Activated naive CD8-positive, alpha-beta T cell treated with anti-CD3 and anti-CD28 coated beads, Interleukin-2, amount 50 U/mL, for 24 hours (primary cell): ENCODE measurements at places on chromosomes 1 and 21.
A peak's percentile ranks its signal among the peaks of the same experiment; 100 is the strongest.

- no peak overlapping the region for H3K27ac ChIP-seq
- no peaks in the 10 kb centered on the region for H3K27me3 ChIP-seq
- H3K4me3 ChIP-seq: no peak overlapping the region
- no peaks in the 10 kb centered on the region for H3K36me3 ChIP-seq
Measured at GRCh38 chr1:232766241-232766890, 38.9 kb upstream of the MAP10 start.

GRCh38 chr1:42680921-42681683, 1.1 kb upstream of the YBX1 start:
- H3K4me3 ChIP-seq: peak overlapping the region; percentile 96
- no peaks in the 10 kb centered on the region for H3K27me3 ChIP-seq
- peak overlapping the region; percentile 96 for H3K27ac ChIP-seq
- peaks cover 39% of the 10 kb centered on the region for H3K36me3 ChIP-seq
- DNase-seq: no peak
- H3K4me1 ChIP-seq: peaks cover 49% of the 10 kb centered on the region

GRCh38 chr21:35027563-35028450, 21.3 kb downstream of the RUNX1 start:
- H3K36me3 ChIP-seq: peaks cover 6% of the 10 kb centered on the region
- H3K27ac ChIP-seq: peak overlapping the region; percentile 91
- no peaks in the 10 kb centered on the region for H3K27me3 ChIP-seq
- peak overlapping the region; percentile 85 for H3K4me3 ChIP-seq
- DNase-seq: no peak
- H3K4me1 ChIP-seq: peaks cover 91% of the 10 kb centered on the region

- no peak overlapping the region for H3K27ac ChIP-seq
- peaks cover 4% of the 10 kb centered on the region for H3K27me3 ChIP-seq
- DNase-seq: no peak
- H3K4me3 ChIP-seq: no peak overlapping the region
- H3K36me3 ChIP-seq: no peaks in the 10 kb centered on the region
Measured at GRCh38 chr1:233448109-233448689, 120.7 kb downstream of the MAP3K21 start.

GRCh38 chr1:68201546-68202238, 30.6 kb downstream of the WLS start:
- no peaks in the 10 kb centered on the region for H3K27me3 ChIP-seq
- H3K36me3 ChIP-seq: no peaks in the 10 kb centered on the region
- no peak overlapping the region for H3K27ac ChIP-seq
- H3K4me3 ChIP-seq: no peak overlapping the region

- H3K4me3 ChIP-seq: no peak overlapping the region
- no peak for DNase-seq
- no peaks in the 10 kb centered on the region for H3K4me1 ChIP-seq
- no peak overlapping the region for H3K27ac ChIP-seq
- peaks cover 53% of the 10 kb centered on the region for H3K36me3 ChIP-seq
Measured at GRCh38 chr1:160328184-160328583, 14.9 kb downstream of the COPA start.

- peak overlapping the region; percentile 92 for H3K4me3 ChIP-seq
- H3K27me3 ChIP-seq: no peaks in the 10 kb centered on the region
- H3K27ac ChIP-seq: peak overlapping the region; percentile 98
- peaks cover 49% of the 10 kb centered on the region for H3K36me3 ChIP-seq
- peaks cover 16% of the 10 kb centered on the region for H3K4me1 ChIP-seq
- no peak for DNase-seq
Measured at GRCh38 chr1:204410688-204411450, 748 bp downstream of the PPP1R15B start.

DNA sequence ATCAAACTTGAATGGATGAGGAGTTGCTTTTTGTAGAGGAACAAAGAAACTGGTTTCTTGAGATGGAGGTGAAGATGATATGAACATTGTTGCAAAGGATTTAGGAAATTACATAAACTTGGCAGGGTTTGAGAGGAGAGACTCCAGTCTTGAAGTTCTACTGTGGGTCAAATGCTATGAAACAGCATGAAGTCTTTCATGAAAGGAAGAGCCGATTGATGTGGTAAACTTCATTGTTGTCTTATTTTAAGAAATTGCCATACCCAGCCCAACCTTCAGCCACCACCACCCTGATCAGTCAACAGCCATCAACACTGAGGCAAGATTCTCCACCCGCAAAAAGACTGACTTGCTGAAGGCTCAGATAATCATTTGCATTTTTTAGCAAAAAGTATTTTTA, 52.2 kb downstream of the SIPA1L2 start:
- DNase-seq: no peak
- no peak overlapping the region for H3K4me3 ChIP-seq
- H3K27me3 ChIP-seq: no peaks in the 10 kb centered on the region
- peaks cover 39% of the 10 kb centered on the region for H3K4me1 ChIP-seq

GRCh38 chr1:247529771-247530355, 6.4 kb downstream of the OR2C3 start:
- no peaks in the 10 kb centered on the region for H3K36me3 ChIP-seq
- H3K27me3 ChIP-seq: peaks cover 22% of the 10 kb centered on the region
- no peak for DNase-seq
- H3K27ac ChIP-seq: no peak overlapping the region
- H3K4me1 ChIP-seq: peaks cover 9% of the 10 kb centered on the region
